ENCODE measurements at places on chromosomes 5 and 9. TPM values are rescaled to one million over a fixed set of nuclear protein-coding genes. Genes with fewer than 3 reads are reported as not detected.
A peak's percentile ranks its signal among the peaks of the same experiment; 100 is the strongest.

- no peak for DNase-seq
- H3K4me1 ChIP-seq: no peaks in the 10 kb centered on the region
- H3K36me3 ChIP-seq: no peaks in the 10 kb centered on the region
- H3K4me3 ChIP-seq: no peak overlapping the region
Observed at GRCh38 chr5:108271127-108271526, 110.8 kb downstream of the FBXL17 start.

DNA sequence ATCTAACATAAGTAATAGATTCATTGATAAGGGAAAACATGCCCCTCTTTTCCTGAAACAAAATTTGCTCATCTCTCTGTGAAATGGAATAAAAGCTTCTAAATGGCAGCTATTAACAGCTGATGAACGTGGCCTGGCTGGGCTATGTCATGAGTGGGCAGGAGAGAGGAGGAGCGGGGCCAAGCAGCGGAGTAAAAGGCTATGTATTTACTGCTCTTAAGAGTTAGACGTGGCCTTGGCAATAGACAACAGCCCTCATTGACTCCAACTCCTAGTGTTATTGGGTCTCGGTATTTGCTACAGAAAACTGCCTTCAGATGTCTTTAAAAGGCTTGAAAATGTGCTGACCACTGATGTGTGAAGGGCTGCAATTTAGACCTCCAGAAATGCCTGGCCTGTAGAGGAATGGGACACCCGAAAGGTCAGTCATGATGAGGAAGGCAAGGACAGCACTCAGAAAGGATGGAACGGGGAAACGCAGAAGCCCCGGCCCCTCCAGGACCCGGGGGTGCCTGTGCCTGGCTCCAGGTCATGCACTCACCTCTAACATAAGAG lies 116.8 kb downstream of the PDZD2 start:
- no peaks in the 10 kb centered on the region for H3K4me1 ChIP-seq
- H3K36me3 ChIP-seq: no peaks in the 10 kb centered on the region
- no peak for DNase-seq
- no peak overlapping the region for H3K4me3 ChIP-seq

DNA sequence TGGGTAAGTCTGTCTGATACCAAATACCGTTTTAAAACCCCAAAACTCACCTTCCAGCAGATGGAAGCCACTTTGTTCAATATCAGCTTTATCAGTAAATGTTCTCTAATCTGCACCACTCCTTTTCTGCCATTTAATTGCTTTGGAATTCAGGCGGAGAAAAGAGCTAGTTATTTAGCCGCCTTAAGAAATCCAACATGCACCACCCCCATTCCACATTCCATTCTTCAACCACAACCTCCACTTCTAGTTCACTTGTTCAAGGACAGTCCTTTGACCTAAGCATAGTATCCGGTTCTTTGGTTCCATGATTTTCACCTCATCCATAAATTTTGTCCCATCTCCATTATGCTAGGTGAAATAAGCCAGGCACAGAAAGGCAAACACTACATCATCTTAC lies 240.1 kb downstream of the DNAH5 start:
- H3K36me3 ChIP-seq: no peaks in the 10 kb centered on the region
- H3K27ac ChIP-seq: no peak overlapping the region
- H3K4me3 ChIP-seq: no peak overlapping the region
- no peak for DNase-seq
- H3K27me3 ChIP-seq: no peaks in the 10 kb centered on the region
- no peaks in the 10 kb centered on the region for H3K4me1 ChIP-seq

GRCh38 chr9:134823623-134824022 lies 57.0 kb upstream of the FCN2 start:
- H3K4me1 ChIP-seq: no peaks in the 10 kb centered on the region
- no peaks in the 10 kb centered on the region for H3K36me3 ChIP-seq
- no peaks in the 10 kb centered on the region for H3K27me3 ChIP-seq
- no peak for DNase-seq
- no peak overlapping the region for H3K27ac ChIP-seq

GRCh38 chr9:131404581-131404980 lies 10.7 kb downstream of the PRRC2B start:
- no peak for DNase-seq
- H3K4me1 ChIP-seq: peaks cover 92% of the 10 kb centered on the region
- peak overlapping the region; percentile 70 for H3K4me3 ChIP-seq

DNA sequence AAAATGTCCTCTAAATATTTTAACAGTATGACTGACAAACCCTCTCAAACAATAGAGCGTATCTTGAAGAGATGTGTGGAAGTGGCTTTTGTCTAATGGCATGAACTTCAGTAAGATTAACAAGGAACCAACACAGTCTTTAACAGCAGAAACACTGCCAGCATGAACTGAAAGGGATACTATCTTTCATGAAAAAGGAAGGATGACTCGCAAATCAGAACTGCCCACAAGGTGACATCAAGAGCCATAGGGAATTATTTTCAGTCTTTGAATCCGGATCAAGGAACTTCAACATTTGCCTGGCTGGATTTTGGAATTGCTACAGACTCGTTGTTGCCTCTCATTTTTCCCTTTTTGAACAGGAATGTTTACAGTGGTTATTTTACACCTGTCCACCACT lies 5.1 kb upstream of the HEXB start:
- H3K27me3 ChIP-seq: peaks cover 43% of the 10 kb centered on the region
- no peak for DNase-seq
- H3K4me3 ChIP-seq: no peak overlapping the region
- H3K36me3 ChIP-seq: no peaks in the 10 kb centered on the region
- peaks cover 2% of the 10 kb centered on the region for H3K4me1 ChIP-seq

DNA sequence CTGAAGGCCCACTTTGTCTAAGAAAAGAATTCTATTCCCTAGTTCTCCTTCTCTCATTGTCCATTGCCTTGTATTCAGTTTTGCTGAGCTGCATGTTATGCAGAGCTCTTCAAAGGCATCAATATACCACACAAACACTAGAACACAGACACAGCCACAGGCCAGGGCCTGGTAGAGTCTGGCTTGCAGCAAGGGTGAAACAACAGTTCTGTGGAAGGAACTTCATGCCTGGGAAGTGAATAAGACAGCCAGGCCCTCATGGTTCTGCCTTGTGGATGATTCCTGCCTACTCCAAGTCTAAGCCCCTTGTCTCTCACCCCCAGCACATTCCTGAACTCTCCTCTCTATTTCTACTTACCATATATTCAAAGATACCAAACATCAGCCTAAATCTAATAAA lies 30.8 kb downstream of the KLHL3 start:
- no peaks in the 10 kb centered on the region for H3K4me1 ChIP-seq
- DNase-seq: no peak
- no peak overlapping the region for H3K27ac ChIP-seq
- no peaks in the 10 kb centered on the region for H3K27me3 ChIP-seq

Gene PITX1
- 0.14 TPM for total RNA-seq

Gene GLDC
- total RNA-seq: 5.8 TPM

Gene DEPDC1B
- total RNA-seq: 38.7 TPM

Gene ADRB2
- 4.4 TPM for total RNA-seq

Gene ELOVL7
- total RNA-seq: 0.44 TPM

Measured in activated CD8-positive, alpha-beta memory T cell treated with anti-CD3 and anti-CD28 coated beads, Interleukin-2, amount 10 ng/mL, durations not matched to agents 7 days and 5 days (primary cell).